ENCODE measurements at places on chromosomes 11 and 22.
A peak's percentile ranks its signal among the peaks of the same experiment; 100 is the strongest.

DNA sequence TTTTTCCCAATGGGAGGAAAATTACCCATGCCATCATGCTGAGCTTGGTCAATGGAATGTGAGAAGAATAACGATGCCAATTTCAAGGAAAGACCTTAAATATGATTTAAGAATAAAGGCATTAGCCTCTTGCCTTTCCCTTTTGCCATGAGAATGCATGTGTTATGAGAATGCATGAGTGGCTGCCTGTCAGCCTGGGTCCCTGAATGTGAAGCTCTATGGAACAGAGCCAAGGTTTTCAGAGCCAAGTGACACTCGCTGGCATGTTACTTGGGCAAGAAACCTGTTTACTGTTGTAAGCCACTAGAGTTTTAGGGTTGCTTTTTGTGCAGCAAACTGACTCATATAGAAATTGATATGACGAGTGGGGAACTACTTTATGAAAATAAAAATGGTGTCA, 75.7 kb downstream of the JRKL start:
- DNase-seq, result no peak

DNA sequence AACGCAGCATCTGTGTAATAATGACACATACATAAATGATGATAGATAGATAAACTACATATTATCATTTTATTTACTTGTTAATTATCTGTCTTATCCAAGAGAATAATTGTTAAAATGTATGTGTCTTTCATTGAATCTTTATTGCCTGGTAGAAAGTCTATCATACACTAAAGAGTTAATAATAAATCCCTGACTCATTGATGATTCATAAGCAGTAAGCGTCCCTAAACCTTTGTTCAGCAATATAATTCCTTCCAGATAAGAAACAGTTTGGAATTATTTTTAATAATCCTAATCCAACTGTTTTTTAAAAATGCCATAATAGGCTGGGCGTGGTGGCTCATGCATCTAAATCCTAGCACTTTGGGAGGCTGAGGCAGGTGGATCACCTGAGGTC, 655.6 kb upstream of the CNTN5 start:
- no peak for DNase-seq

DNA sequence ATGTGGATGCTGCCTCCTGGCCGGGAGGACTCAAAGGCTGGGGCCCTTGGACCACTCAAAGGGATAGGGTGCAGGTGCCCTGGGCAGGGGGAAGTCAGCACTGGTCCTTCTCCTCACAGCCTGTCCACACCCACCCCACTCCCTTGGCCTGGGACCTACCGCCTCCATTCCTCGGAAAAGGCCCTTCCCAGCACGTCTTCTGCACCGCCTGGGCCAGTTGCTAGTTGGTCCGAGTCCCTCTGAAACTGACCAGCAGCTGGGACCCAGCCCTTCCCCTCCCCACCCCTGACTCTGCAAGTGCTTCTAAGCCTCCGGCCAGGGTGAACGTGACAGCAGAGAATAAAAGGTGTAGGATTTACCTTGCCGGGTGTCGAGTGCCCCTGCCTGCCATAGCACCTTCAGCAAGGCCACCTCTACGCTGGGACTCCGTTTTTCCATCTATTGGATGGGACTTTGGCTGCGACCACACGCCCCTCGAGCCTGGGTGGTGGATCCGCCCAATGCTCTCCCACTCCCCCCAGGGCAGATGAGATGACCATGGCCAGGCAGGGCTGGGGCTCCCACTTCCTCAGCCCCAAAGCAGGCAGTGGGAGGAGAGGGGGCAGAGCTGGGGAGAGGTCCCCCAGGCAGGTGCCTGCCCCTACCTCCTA, 37.3 kb downstream of the OSBPL5 start:
- DNase-seq, result no peak

GRCh38 chr11:28009996-28010395, 98.0 kb downstream of the KIF18A start:
- DNase-seq, result no peak

DNA sequence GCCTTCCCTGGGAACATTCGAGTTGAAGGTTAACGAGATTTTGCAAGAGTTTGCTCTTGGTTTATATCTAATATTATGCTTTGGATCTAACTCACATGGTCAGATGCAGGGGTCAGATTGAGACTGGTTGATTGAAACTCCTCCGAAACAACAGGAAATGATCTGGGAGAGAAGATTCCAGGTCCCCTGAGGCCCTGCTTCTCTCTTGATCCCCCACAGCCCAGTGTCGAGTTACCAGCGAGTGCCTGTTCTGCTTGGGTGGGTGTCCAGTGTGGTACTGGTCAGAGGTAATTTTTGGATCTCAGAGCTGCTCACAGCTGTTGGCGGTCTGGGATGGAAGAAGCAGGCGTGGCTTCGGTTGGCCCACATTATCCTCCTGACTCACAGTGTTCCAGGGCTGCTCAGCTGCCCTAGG, 9.2 kb downstream of the FBLN1 start:
- DNase-seq, result no peak

DNA sequence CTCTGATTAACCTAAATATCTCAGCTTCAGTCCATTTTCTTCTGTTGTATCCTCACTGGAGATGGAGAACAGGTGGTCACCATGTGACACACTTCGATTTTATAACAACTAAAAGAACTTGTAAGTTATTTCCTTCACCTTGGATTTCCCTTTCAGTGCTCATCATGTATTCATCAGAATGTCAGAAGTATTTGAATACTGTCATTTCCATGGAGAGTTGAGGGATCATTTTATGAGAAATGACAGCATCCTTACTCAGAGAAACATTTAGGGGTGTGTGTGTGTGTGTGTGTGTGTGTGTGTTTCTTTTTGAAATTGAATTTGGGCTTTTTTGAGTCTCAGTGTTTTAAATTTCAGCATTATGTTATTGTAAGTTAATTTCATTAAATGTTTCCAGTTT, 205.8 kb downstream of the ARHGAP42 start:
- no peak for DNase-seq

DNA sequence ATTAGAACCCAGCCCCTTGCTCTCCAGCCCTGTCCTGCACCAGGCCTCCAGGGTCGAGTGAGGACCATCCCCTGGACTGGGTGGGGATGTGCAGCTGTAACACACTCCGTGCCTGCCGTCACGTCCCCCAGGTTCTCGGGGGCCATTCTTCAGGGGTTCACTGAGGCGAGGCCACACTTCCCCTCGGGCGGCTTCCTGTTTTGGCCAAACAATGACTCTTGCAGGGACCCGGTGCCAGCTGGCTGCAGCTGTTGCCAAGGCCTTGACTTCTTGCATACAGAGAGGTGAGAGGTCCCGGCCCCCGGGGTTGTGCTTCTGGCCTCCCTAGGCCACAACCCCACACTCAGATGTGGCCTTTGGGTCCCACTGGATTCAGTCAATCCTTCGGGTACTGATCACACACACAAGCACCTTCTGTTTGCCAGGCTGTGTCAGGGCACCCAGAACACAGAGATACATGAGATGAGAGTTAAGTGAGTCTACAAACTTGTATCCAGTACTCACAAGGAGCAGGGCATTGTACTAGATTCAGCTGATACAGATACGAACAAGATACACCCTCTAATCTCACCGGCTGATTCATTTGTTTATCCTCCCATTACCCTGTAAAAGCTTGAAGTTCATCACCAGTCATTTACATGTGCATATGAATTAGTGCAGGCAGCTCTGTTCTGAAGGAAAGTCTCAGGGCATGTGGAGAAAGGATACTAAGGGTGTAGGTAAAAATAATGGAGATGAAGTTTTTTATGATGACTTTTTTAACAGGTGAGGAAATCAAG, 32.9 kb downstream of the LRRC32 start:
- peak; percentile 31 for DNase-seq

- no peak for DNase-seq
These were observed 25.3 kb upstream of the CBX7 start for GRCh38 chr22:39177791-39178190.

GRCh38 chr22:19693981-19694670, 20.2 kb upstream of the SEPTIN5 start:
- no peak for DNase-seq

- no peak for DNase-seq
These were observed 46.9 kb downstream of the CELSR1 start for GRCh38 chr22:46490538-46490937.

DNA sequence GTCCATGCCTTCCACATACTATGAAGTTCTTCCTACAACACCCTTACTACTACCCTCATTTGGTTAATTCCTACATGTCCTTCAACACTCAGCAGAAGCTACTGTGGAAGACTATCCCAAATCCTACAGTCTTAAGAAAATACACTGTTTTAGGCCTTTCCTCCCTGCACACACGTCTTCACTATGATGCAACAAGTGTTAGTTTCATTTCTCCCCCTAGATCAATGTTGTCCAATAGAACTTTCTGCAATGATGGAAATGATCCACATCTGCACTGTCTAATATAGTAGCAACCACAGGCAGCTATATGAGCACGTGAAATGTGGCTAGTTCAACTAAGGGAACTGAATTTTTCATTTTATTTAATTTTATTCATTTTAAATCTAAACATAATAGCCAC, 46.7 kb upstream of the CCDC34 start:
- no peak for DNase-seq

GRCh38 chr22:23263651-23264555, 83.6 kb downstream of the BCR start:
- no peak for DNase-seq

GRCh38 chr11:2114430-2115241, 24.6 kb downstream of the IGF2 start:
- DNase-seq, result no peak

GRCh38 chr22:39526736-39527171, 5.8 kb downstream of the RPS19BP1 start:
- DNase-seq, result no peak

GRCh38 chr11:120646206-120646605, 134.7 kb downstream of the GRIK4 start:
- DNase-seq, result no peak

DNA sequence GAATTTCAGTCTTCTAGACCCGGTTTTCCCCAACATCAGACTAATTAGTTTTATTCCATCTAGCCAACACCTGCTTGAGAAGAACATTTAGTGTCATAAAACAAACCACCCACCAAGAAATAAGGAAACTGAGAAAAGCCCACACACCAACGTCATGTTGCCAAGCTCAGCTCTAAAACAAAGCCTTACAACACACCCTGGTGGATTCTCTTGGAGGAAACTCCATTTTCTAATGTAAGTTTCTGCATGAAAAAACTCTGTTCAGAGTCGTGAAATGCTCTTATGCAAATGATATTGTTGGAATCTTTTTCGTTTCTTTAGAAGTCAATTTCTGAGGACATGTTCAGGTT, 105.0 kb upstream of the RAG2 start:
- no peak for DNase-seq

GRCh38 chr11:90344546-90344945, 121.7 kb upstream of the CHORDC1 start:
- no peak for DNase-seq

DNA sequence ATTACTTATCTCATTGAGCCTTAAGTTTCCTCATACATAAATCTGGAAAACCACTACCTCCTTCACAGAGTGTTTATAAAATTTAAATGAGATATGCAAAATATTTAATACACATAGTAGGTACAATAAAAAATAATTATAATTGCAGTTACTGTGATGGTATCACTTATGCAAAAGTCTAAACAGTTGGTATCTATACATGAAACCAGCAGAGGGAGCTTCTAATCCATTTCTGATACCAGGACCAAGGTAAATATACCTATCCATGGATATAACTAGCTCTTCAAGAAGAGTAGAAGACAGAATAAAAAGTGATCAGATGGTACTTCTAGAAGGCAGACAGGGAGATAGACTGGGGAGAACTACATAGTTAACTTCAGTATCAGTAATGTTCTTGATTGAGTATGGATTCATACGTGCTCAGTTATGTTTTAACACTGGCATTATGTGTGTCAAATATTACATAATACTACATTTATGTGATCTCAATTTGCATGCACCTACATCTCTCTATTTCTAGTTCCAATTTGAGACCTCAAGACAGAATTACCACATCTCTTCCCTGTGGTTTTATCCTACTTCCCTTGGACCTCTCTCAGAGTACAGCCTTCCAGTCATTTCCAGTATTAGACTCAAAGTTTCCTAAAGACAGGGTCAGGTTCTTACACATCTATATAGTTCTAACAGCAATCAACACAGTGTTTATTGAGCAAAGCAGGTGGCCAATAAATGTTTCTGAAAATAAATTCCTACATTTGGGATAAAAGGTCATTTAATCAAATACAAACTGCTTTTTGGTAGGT, 13.7 kb upstream of the TSG101 start:
- DNase-seq, result no peak

DNA sequence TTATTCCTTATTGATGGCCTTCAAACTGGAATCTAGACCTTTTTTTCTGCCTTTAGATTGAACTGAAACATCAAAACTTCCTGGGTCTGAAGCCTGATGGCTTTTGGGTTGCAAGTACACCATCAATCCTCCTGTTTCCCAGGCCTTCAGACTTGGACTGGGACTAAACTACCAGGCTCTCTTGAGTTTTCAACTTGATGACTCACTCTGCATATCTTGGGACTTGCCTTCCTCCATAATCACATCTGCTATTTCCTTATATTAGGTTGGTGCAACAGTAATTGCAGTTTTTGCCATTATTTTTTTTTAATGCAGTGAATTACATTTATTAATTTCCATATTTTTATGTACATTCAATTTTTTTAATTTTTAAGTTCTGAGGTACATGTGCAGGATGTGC, 7.0 kb downstream of the OR51B5 start:
- DNase-seq, result no peak

Measured in endothelial cell (in vitro differentiated cells).